ENCODE measurements at places on chromosomes 5 and 9. TPM values are rescaled to one million over a fixed set of nuclear protein-coding genes. Genes with fewer than 3 reads are reported as not detected.

Gene CCDC192
- total RNA-seq = not detected

- DNase-seq = no peak
Measured at GRCh38 chr9:89891591-89892304, 286.9 kb downstream of the GADD45G start.

DNA sequence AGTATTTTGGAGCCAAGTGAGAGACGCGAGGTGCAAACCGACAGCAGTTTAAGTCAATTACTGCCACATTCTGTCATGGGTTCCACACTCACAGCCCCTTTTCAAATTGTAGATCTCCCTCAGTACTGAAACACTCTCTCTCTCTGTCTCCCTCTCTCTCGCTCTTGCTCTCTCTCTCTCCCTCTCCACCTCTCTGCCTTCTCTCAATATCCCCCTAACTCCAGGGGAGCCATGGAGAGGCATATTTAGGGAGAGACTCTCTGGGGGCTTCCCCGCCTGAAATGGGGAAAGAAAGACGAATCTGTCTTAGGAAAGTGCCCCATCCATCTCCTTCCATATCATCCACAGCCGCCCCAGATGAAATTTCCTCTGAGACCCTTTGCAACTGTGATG, 1.6 kb downstream of the BRINP1 start:
- DNase-seq = no peak

Gene ZNF608
- total RNA-seq = 50.2 TPM

- DNase-seq = no peak
Measured at GRCh38 chr5:175032741-175033151, 308.4 kb downstream of the MSX2 start.

DNA sequence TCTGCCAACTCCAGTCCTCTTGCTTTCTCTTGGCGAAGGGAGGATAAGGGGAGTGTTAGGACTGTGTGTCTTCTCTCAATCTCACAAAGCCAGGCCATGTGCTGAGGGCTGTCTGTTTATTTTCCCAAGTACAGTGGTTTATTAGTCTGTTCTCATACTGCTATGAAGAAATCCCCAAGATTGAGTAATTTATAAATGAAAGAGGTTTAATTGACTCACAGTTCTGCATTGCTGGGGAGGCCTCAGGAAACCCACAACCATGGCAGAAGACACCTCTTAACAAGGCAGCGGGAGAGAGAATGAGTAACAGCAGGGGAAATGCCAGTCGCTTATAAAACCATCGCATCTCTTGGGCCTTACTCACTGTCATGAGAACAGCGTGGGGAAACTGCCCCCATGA, 36.2 kb upstream of the CKS2 start:
- peak; percentile 29 for DNase-seq

GRCh38 chr9:88587182-88587581, 52.2 kb downstream of the NXNL2 start:
- no peak for DNase-seq

Gene FAM221B
- not detected for total RNA-seq

DNA sequence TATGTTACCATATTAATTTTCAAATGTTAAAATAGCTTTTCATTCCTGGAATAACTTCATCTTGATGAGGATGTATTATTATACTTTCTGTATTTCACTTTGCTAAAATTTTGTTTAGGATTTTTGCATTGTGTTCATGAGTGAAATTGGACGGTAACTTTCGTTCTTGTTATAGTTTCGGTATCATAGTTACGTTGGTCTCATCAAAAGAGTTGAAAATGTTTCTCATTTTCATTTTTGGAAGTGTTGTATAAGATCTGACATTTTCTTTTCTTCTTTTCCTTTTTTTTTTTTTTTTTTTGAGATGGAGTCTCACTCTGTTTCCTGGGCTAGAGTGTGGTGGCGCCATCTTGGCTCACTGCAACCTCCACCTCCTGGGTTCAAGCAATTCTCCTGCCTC, 20.0 kb downstream of the PRRT1B start:
- no peak for DNase-seq

- no peak for DNase-seq
Measured at GRCh38 chr5:73299665-73300336, 126.8 kb downstream of the TMEM174 start.

Gene POLK
- total RNA-seq = 18.6 TPM

GRCh38 chr9:90805006-90805996, 3.7 kb downstream of the SYK start:
- DNase-seq = no peak
